ENCODE measurements at places on chromosomes 4 and X.

DNA sequence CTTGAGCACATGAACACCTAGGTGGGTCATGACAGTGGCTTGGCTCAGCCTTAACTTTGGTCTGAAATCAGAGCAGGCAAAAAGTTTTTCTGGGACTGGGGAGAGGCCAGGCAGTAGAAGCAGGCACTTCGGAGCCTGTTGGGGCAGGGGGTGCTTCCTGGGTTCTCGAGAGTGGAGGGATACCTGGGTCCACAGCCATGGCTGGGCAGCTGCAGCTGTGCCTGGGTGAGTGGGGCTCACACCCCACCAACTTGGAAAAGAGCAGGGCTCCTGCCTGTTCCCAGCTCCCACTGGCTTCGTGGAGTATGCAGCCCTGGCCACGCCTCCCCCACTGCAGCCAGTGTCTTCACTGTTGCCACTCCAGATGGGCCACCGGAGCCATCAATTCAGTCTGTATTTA is 56.4 kb upstream of the NUDT6 start:
- no peak for DNase-seq

GRCh38 chrX:19585332-19586082 is 70.2 kb upstream of the MAP3K15 start:
- DNase-seq: no peak

DNA sequence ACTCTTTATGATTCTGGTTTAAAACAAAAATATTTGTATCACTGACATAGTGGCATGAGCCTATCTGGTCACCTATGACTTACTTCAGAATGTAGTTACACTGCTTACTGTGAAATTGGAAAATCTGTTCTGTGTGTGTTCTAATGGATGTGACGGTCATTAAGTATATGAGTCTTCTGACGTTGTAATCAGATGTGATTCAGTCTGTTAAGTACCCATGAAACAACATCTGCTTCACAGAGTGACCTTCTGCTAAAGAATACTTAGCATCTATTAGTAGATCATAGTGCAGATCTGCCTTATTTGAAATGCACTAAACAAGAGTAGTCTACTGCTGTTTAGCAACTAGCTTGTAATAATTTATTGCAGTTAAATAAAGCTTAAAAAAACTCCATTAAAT is 317.1 kb downstream of the DCTD start:
- no peak for DNase-seq

- no peak for DNase-seq
Measured at GRCh38 chrX:17405225-17405969, 30.4 kb downstream of the NHS start.

DNA sequence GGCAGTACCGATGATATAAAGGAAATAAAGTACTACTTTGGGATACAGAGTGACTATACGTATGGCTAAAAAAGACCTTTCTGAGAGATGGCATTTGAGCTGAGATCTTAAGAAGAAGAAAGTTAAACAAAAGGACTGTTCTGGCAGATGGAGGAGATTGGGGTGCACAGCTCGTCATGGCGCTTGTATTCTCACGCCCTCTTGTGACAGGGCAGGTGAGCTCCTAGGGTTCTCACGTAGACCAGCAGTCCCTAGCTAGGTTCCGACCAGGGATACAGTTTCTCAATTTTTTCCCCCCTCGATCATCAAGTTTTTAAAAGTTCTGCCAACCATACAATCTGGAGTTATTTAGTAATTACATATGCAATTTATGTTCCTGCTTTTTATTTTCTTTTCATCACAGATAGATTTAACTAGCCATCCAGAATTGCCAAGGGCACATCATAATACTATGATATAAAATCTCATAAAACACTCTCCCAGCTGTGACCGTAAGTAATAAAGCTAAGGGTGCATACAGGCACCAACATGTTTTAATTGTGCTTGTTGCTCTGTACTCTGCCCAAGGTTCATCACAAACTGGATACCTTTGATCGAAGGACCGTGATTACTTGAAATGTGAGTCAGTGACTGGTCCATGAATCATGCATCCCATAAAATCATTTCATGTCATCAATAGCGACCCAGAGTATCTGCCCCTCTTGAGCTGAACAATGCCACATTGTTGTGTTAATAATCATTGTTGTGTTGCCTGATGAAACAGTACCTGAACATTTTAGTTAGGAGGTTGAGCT is 69.4 kb upstream of the ZNF518B start:
- DNase-seq: no peak

DNA sequence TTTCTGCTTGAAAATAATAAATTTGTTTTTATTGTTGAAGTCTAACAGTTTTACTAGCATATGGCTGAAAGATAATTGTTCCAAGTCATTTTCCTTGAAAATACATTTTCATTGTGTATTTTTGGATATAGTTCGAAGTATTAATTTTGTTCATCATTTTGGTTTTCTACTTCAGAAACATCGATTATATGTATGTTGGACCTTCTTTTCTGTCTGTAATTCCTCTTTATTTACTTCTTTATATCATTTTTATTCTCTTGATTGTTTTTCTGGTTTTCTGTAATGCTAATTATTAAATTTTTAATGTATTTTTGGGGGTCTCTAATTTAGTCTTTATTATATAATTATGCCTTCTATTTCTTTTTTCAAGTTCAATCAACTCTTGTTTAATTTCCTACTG is 407.1 kb upstream of the FRG1 start:
- DNase-seq: no peak

GRCh38 chr4:44447563-44448504 is 775 bp downstream of the KCTD8 start:
- DNase-seq: no peak
